Dermis microvascular lymphatic vessel endothelial cell (primary cell): ENCODE measurements at places on chromosomes 1 and 21. TPM values are rescaled to one million over a fixed set of nuclear protein-coding genes. Genes with fewer than 3 reads are reported as not detected.
A peak's percentile ranks its signal among the peaks of the same experiment; 100 is the strongest.

FMO4 gene
- 0.51 and 0.63 TPM in 2 replicates for total RNA-seq

NEXN gene
- total RNA-seq, result 0.77 and 1.1 TPM in 2 replicates

FOXO6 gene
- under 0.01 TPM in 1 of 2 replicates, not detected in the other for total RNA-seq

RASSF5 gene
- 0.13 TPM in 2 replicates for total RNA-seq

ADAMTS5 gene
- total RNA-seq, result 0.39 and 1.4 TPM in 2 replicates

DNAJC28 gene
- total RNA-seq, result 0.89 and 1.2 TPM in 2 replicates

PTPRF gene
- 50.2 and 99.8 TPM in 2 replicates for total RNA-seq

OR2W3 gene
- not detected in 2 replicates for total RNA-seq

DNA sequence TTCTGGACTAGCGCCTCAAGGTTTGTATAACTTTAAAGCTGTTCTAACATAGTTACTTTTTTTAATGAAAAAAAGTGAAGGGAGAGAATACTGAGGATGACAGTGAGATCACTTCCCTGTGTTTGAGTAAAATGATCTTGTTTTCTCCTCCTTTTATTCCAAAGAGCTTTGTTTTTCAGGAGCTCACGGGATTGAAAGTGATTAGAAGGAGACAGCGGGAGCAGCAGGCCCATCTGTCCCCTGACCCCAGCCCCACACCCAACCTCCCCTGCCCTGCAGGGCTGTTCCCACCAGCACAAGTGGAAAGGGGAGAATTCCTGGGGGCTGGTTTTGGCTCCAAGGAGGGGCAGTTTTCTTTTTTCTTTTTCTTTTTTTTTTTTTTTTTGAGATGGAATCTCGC is 2.1 kb upstream of the DNMT3L start:
- DNase-seq, result no peak

DNA sequence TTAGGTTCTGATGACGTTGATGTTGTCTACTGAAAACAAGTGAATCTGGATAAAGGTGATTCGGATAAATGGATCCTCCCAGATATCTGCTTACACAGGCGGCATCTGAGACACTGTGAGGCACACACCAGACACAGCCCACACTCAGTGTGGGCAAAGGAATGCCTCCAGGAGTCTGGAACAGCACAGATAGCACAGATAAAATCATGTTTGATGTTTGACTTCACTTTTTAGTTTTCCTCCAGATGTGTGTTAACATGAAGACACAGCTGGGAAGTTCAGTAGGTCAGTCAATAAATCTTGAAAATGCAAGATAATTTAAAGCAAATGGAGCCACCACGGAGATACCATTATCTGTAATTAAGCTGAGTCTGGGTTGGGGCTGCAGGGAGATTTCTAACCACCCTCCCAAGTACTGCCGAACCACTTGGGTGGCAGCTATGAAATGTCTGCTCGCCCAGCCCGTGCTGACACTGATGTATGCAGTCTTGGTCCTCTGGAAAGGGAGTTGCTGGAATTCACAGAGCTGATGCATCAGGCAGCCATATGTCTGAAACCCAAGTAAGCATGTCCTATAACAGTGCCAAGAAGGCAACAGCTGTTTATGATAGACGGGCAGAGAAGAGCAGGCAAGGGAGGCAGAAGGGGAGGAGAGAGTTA is 11.7 kb downstream of the CAPN9 start:
- no peak for DNase-seq

GRCh38 chr21:32682696-32683474 is 44.9 kb downstream of the SYNJ1 start:
- no peak for DNase-seq

- peak; percentile 78 for DNase-seq
Observed at GRCh38 chr1:202235856-202236837, 42.5 kb downstream of the LGR6 start.

DNA sequence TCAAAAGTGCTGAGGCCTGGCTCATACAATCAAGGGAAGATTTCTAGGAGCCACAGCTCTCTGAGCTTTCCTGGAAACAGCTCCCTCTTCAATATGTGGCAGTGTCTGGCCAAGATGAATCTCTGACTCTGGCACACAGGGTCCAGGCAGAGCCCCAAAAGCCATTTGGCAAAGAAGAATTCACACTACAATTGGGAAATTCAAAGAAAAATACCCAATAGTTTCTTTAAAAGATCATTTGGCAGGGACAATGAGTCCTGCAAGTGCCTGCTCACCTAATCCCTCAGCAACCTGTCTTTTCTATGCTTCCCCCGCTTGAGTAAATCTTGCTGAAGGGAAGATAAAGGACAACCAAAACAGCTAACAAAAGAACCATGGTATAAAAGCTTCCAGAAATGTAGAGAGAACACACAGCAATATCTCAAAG is 124.6 kb downstream of the TGFBR3 start:
- DNase-seq, result no peak

DNA sequence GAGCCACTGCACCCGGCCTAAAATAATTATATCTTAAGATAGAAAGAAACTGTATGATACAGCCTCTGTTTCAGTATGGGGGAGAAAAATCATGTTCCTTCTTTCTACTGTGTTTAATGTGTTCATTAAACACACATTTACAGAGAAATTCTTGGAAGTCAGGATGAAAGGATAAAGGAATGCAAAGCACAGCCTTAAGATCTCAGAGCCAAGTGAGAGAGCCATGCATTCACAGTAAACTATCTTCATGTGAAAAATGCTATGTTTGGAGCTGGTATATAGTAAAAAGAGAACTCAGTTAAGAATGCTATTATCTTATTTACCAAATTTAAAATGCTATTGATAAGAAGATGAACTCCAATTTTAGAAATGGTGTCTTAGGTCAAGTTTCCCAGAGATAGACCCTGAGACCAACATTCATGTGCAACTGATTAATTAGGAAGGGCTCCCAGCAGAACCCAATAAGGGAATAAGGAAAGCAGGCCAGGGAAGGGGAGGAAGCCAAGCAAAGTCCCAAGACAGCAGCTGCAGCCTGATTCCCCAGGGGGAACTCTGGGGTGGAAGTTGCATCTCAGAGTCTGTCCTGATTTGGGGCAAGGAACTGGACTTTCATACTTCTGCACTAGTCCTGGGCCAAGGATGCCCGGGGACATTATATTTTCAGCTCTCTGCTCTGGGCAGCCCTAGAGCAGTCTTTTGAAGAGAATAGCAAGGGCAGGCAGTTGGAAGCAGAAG is 130.0 kb upstream of the ZNF648 start:
- no peak for DNase-seq

- no peak for DNase-seq
Observed at GRCh38 chr1:223334156-223334555, 29.8 kb downstream of the SUSD4 start.

- no peak for DNase-seq
Observed at GRCh38 chr1:222824641-222825040, 9.8 kb downstream of the DISP1 start.

DNA sequence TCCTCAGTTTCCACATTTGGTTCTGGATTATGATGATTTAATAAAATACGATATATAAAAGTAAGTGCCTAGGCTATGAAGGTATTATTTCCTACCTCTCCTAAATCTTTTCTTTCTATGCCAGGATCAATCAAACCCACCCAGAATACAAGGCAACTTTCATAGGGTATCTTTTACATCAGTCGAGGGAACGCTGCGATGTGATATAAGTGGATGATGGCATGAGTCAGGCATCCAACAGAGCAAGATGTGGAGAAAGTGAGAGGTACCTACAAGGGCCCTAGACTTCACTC is 781 bp downstream of the TTLL7 start:
- DNase-seq, result no peak

DNA sequence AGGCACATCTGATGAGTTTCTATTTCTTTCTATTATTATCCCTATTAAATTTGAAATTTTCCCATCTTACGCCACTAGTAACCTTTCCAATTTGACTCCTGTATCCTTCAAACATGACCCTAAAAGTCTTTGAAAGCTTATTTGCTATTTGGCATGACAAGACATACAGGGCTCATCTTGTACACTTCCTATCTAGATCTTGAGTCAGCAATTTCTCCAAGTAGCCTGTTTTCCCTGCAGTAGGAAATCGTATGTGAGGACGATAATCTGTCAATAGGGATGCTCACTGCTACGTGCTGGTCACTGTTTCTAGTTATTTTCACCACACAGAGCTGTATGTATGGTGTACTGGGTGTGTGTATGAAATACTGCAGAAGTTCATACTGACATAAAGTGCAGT is 142.7 kb downstream of the CDC42BPA start:
- no peak for DNase-seq

GRCh38 chr1:90045853-90046563 is 51.1 kb downstream of the ZNF326 start:
- peak; percentile 5 for DNase-seq

GRCh38 chr1:160752924-160753323 is 13.9 kb downstream of the SLAMF7 start:
- no peak for DNase-seq
